ENCODE measurements at places on chromosomes 6 and 20.

DNA sequence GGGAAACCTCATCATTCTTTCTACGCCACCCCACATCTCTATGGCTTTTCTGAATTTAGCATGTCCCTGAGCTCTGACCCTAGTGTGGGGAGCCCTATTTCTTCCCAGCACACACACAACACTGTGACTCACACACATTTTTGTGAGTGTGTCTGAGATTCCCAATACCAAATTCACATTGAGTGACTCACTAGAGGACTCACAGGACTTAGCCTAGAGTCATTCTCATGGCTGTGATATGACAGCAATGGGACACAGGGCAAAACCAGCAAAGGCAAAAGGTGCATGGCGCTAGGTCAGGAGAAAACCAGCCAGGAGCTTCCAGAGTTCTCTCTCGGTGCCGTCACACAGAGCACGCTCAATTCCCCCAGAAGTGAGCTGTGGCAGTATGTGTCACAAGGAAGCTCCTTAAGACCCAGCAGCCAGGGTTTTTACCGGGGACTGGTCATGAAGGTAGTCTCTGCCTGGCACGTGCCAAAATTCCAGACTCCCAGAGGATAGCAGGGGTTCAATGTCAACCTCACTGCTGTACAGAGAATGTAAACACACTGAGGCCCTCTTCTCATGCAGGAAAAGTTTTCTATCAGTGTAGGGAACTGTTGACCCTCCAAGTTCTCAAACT lies 6.2 kb downstream of the CSTL1 start:
- peak; percentile 82 for DNase-seq

DNA sequence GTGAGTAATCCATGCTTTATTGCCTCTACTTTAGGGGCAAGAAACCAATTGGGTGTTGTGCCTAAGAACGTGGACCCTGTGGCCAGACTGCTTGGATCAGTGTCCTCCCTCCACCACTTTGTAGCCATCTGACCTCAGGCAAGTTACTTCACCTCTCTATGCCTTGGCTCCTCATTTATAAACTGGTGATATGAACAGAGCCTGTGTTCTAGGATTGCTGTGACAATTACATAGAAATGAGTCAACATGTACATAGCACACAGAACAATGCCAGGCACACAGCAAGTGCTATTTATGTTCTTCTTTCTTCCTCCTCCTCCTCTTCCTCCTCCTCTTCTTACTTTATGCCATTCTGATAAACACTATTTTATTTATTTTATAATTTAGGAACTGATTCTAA lies 339.4 kb downstream of the CD83 start:
- no peak for DNase-seq

DNA sequence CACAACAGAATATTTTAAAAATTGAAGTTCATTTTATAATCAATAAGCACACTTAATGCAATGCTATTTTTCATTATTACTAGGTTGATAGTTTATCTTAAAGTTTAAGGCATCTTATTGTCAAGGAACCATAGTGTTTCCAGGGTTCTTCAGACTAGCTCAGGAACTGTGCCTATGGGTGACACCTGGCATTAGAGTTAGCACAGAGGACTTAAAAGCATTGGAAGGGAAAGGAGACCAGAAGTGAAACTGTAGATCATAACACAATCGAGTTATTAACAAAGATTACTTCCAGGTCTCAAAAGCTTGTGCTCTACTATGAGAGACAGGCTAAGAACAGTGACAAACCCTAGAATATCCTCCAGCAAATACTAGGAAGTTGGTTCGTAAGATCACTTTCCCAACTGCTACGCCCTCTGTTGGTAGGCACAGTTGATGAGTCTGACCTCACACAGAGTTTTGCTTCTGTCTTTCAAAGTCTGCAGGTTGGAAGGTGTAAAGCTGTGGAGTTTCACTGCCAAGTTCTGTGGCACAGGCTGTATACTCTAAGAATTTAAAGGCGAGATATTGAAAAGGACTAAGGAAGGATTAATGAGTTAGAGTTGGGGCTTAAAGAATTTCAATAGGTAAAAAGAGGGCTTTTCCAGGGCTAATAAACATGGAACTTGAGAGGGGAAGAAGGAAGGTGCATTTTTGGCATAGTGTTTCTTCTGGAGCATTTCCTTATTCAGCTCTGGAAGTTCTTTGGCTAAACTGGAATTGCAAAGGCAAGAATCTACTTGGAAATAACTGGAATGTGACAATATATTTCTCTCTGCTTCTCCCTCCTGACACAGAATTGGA lies 531.3 kb upstream of the JAG1 start:
- DNase-seq: peak; percentile 88

DNA sequence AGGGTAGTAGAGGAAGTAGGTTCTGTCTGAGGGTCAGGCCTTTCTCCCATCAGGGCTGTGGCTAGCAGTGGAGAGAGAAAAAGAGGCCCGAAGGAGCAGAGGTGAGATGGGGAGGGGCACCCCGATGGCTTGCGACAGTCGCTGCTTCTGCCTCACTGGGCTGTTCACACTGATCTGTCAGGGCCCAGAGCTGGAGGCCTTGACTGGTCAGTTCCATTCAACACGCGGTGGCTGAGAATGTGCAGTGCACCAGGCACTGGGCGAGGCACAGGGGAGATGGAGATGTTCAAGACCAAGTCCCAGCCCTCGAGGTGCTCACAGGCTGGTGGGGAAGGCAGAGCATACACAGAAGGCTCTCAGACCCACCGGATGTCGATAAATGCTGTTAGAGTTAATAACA lies 21.4 kb downstream of the SLC12A5 start:
- no peak for DNase-seq

All from choroid plexus epithelial cell (primary cell).